H9 (cell line): ENCODE measurements at places on chromosomes 12 and 14. TPM values are rescaled to one million over a fixed set of nuclear protein-coding genes. Genes with fewer than 3 reads are reported as not detected.

The TOMM20L gene
- total RNA-seq, result not detected in 2 replicates

DNA sequence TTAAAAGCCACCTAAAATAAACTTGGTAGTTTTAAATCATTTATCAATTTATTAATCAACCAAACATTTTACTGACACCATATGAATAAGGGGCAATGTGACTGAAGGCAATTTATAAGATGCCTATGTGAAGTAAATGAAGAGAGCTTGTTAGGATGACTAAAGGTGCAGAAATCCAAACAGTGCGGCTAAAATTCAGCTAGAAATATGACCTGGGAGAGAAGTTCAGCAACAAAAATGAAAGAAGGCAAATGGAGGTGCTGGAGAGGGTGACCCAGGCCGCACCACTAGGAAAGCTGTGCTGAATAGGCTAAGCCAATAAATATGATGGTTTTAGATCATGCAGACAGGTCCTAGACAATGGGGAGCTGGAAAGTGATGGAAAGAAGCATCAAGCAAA is 403.7 kb downstream of the BTG1 start:
- DNase-seq, result no peak

DNA sequence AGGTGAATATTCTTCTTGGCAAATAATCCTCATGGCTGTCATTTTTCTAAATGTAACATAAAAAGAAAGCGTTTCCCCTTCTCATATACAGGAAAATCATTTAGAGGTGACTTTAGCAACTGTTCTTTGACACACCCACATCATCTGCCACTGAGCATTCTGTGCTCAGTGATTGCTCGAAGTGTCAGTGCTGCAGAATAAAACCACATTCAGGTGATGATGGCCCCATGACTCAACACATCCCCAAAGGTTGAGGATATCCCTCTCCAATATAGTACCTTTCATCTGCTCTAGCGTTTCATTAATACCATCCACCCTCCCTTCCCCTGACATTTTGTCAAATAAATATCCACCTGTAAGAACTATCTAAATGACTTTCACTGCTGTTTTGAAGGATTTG is 28.7 kb upstream of the CPSF6 start:
- DNase-seq, result no peak

The ERC1 gene
- total RNA-seq, result 48.0 and 51.2 TPM in 2 replicates

The FZD10 gene
- total RNA-seq, result 0.55 and 1.0 TPM in 2 replicates

The DBX2 gene
- total RNA-seq, result not detected in 2 replicates

DNA sequence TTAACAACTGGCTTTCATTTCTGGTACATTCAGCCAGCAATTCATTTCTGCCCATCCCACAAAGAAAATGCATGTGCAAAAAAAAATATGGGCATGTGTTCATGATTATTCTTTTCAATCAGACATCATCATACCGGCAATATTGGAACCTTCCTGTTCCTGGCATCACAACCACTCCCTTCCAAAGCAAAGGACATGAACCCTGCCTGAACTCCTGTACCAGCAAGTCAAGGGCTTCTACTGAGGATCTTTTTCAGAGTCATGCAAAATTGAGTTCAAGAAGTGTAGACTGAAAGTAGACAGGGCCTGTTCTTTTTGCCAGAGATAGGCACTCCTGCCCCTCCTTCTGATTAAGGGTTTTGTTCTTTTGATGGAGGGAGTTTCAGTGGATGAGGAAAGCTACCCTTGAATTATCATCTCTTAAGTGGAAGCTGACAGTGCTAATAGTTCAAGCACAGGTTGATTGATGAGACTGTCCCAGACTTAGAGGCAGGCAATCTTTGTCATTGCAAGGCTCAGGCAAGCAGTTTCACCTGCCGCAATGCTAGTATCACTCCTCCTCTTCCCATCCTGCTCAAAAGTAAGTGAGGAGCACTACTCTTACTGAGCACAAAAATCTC is 22.3 kb upstream of the DIO2 start:
- no peak for DNase-seq

The AJUBA gene
- total RNA-seq, result 44.3 and 44.9 TPM in 2 replicates

DNA sequence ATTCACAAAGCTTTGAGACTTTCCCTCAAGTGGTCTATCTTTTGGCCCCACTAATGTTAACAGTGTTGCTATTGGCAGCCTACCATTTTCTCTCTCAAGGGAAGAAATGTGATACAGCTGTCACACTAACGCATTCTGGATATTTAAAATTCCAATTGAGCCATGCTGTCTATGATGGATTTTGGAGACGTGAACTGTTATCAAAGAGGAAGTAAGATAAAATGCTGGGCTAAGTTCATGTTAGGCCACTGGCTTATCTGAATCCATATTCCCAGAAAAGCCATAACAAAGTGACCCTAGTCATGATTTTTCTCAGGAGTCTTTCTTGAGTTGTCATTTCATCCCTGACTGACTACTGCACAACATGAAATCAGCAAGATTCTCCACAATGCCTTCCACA is 200.2 kb downstream of the PHLDA1 start:
- DNase-seq, result no peak

DNA sequence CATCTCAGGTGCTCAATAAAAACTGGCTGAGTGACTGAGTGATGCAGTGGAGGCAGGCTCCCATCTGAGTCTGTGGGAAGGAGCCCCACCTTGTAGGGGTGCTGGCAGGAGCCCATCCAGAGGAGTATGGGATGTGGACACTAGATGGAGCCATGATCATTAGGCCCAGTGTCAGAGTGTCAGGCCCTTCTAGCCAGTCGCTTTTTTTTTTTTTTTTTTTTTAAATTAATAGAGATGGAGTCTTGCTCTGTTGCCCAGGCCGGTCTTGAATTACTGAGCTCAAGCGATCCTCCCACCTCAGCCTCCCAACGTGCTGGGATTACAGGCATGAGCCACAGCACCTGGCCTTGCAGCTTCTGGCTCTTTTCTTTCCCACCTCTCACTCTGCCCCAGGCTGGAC is 11.5 kb downstream of the RITA1 start:
- DNase-seq, result peak; percentile 82

The C14orf132 gene
- total RNA-seq, result 5.7 and 7.7 TPM in 2 replicates

DNA sequence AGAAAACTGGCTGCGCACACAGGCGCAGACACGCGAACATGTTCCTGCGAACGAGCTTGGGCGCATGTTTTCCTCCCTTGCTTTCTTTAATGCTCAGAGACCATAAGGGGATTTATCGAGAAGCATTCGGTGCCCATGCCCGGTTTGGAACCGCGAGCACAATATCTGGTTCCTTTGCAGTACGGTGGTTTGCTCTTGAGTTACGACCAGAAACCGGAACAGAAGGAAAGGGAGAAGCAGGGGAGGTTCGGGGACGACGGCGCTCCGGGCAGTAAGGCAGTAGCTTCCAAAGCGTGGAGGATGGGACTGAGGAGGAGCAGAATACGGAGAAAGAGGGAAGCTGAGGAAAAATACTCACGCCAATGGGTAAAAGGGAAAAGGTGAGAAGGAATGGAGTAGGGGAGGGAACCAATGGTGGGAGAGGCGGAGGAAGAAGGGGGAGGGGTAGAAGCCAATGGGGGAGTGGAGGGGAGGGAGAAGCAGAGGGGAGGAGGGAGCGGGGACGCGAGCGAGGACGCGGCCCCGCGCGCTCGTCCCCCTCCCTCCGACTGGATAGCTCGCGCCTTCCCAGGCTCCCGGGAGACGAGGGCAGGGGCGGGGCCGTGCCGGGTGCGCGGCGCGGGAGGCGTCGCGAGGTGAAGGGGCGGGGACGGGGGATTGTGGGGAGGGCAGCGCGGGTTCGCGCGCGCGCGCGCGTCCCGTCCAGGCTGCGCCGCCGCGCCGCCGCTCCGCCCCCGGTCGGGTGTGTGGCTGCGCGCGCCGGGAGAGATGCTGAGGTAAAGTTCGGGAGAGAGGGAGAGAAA is 625 bp upstream of the ARHGAP5 start:
- peak; percentile 95 for DNase-seq

DNA sequence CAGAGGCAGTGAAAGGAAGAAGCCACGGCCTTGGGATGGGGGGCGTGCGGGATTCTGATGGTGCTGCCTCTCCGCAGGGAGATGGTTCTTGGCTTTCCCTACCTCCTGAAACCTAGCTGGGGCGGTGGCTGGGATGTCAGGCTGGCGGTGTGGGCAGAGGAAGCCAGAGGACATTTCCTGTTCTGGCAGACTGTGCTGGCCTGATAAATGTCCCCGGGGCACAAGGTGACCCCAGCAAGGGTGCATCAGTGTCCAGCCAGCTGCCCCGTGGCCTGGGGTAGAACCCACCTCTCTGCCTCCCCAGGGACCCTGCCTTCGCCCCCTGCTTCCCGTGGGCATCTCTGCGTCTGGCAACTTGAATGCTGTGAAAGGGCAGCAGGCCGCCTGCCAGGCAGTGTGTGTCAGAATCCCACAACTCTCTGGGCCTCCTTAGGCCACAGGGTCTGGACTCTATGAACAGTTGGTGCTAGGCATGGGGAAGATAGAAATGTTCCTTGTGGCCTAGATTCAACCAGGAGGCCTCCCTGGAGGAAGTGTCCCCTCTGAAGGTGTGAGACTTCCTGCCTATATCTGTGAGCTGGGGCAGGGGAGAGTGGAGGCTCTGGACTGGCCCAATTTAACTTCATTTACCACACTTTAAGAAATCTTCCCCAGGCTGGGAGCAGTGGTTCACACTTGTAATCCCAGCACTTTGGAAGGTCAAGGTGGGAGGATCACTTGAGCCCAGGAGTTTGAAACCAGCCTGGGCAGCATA is 4.9 kb downstream of the SH2B3 start:
- no peak for DNase-seq

DNA sequence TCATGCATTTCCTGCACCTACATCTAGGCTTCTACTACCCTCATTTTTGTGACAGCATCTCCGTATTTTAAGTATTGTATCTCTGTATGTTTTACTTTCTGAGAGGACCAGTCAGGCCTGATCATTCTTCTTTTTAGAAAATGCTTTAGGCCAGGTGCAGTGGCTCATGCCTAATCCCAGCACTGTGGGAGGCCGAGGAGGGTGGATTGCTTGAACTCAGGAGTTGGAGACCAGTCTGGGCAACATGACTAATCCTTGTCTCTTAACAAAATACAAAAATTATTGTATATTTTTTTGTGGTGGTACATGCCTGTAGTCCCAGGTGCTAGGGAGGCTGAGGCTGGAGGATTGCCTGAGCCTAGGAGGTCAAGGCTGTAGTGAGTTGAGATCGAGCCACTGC is 36.9 kb downstream of the PACS2 start:
- DNase-seq, result no peak

The ZNF385A gene
- total RNA-seq, result 5.7 and 6.2 TPM in 2 replicates

The TGFB3 gene
- total RNA-seq, result 0.20 and 0.37 TPM in 2 replicates

The CALCOCO1 gene
- total RNA-seq, result 21.5 and 22.3 TPM in 2 replicates

The TAS2R20 gene
- total RNA-seq, result 0.88 and 1.3 TPM in 2 replicates

The ERP27 gene
- not detected in 2 replicates for total RNA-seq

The BEST3 gene
- 0.11 and 0.42 TPM in 2 replicates for total RNA-seq

DNA sequence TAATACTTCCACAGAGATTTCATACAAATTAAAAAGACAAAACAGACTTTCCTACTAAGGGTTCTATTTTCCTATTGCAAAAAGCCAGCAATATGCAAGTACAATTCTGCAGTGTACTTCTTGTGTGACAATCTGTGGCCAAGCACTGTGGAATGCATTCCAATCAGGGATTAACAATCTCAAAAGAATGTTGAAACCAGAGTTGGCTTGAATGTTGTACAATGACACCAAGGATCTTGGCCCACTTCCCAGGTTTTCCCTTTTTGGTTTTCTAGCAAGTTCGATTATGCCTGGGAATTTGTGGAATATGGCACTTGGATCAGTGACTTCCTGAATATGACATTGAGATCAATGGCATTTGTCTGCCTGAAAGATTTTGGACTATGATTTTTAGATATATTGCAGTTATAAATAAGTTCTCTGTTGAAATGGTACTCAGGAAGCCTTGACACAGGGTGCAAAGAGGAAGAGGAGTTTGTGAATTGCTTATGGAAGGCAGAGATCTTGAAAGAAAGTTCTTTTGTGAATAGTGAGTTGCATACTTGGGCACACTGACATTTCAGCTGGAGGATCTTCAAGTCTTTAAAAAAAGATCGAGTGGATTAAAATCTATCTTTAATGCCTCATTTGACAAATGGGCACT is 81.4 kb upstream of the FERMT2 start:
- no peak for DNase-seq

- no peak for DNase-seq
Observed at GRCh38 chr12:34350092-34351041, 328.1 kb downstream of the ALG10 start.

The ZBTB42 gene
- 5.9 and 6.1 TPM in 2 replicates for total RNA-seq

DNA sequence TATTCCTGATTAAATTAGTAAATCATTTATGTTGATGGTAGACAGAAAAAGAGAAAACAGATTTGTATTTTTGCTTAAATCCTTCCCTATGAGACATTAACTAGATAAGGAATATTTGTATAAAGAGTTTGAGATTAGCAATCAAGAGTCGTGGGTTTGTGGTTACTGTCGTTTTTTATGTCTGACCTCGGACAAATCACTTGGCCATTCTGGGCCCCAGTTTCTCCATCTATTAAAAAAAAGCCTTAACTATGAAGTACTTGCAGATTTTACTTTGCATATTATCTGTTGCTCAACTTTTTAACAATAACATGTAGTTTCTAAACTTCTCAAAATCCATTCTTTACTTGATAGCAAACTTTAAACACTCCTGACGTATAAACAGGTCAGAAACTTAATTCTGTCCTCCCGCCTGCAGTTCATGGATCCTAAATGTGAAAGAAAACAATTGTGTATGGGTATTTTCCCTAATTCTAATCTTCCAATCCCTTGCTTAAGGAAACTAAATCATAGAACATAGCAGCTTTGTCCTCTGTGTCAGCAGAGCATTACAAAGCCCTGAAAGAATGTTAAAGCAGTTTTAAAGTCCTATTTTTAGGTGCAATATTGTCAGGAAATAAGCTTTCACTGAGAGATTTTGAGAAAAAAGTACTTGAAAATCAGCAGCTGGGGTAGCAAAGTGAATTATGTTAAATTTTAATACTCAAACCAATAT is 118.2 kb downstream of the GPR135 start:
- DNase-seq, result no peak

DNA sequence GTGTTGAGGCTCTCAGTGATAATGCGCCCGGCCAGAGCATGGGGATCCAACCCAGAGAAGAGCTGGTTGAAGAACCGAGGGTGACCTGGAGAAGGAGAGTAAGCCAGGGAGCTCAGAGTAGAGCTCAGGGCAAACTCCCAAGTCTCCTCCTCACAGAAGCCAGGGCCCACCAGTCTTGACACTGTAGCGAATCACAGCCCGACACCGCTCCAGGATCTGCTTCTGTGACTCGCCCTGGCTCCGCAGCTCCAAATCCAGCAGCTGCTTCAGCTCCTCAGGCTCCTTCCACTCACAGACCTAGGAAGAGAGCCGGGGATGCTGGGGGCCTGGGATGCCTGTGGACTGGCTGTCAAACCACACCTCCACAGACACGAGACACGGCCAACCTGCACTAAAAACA is 8.2 kb upstream of the ZNF740 start:
- DNase-seq, result no peak

The ARHGEF40 gene
- total RNA-seq, result 71.1 and 71.4 TPM in 2 replicates

The LRFN5 gene
- 1.3 and 3.0 TPM in 2 replicates for total RNA-seq

DNA sequence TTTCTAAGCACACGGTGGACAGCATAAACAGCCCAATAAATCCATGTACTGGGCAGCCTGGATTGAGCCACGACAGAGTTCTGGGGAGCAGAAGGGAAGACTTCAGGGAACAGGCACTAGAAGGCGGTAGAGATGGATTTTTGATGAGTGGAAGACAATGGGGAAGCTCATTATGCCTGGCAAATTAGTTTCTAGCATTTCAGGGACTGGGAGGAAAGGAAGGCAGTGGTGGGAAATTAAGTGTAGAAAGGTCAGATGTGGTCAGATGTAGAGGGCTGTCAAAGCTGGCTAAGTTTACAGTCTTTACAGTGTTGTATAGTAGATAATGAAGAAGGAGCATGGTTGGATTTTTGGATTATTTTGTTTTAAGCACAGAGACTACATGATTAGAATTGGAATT is 9.2 kb downstream of the EGLN3 start:
- DNase-seq, result no peak

The CMKLR1 gene
- 0.66 and 0.83 TPM in 2 replicates for total RNA-seq

The CDK4 gene
- 217 and 218 TPM in 2 replicates for total RNA-seq

The PTPRR gene
- total RNA-seq, result 0.22 and 0.24 TPM in 2 replicates

The MUCL1 gene
- total RNA-seq, result not detected in 2 replicates

GRCh38 chr14:76868454-76869170 is 42.4 kb downstream of the LRRC74A start:
- DNase-seq, result peak; percentile 50
